NCI-H1105 (cell line): ENCODE measurements at places on chromosomes 7 and 10.

DNA sequence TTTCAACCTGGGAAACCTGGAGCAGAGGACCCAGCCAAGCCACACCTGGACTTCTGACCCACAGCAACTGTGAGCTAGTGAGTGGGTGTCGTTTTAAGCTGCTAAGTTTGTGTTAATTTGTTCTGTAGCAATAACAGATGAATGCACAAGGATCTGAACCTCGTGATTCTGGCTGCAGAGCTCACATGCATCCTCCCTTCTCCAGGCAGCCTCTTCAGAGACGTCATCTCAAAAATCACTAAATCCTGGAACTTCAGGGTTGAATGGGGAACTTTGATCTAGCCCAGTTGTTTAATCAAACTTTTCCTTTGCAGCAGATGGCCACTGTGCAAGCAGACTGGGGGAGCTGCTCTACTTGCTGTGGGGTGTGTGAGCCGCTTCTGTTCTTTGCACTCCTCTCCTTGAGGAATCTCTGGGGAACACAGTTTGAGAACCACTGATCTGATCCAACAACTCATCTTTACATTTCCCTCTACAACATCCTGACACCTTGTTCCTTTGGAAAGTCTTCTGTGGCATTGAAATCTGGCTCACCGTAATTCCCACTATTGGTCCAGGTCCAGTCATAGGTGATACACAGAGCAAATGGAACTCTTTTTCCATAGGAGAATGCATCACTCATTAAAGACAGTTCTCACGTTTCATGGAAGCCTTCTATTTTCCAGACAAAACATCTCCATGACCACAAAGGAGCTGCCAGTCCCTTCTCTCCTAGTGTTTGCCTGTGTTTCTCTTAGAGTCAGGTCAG lies 90.3 kb downstream of the CHN2 start:
- DNase-seq = no peak

DNA sequence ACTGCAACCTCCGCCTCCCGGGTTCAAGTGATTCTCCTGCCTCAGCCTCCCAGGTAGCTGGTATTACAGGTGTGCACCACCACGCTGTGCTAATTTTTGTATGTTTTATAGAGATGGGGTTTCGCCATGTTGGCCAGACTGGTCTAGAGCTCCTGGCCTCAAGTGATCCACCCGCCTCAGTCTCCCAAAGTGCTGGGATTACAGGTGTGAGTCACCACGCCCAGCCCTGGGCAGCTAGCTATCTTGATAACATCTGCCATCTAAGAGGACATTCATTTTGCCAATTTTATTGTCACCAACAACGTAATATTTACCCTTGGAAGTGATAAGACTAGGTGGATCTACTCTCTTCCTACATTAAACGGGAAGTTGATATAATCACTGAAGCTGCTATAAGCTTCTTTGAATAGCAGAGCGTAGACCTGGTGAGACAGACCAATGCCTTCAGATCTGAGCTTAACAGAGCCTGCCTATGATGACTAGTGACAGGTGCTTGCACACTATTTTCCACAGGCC lies 39.7 kb upstream of the SLC35B4 start:
- no peak for DNase-seq

DNA sequence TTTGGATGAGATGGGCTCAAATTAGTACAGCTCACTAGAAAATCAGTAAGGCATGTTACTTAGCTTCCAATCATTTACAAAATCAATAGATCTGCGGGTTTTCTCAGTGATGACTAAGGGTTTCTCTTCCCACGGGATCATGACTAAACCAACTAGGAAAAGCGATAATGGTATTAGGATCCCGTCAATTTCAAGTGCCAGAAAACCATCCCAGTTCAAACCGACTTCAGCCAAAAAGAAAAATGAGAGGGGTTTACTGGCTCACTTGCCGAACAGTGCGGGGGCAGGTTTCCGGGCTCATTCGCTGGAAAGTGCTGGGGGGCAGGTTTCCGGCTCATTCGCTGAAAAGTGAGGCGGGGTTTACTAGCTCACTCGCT lies 62.1 kb upstream of the LYZL2 start:
- no peak for DNase-seq

- DNase-seq = no peak
These were observed 879.0 kb upstream of the CELF2 start for GRCh38 chr10:10138685-10139084.

DNA sequence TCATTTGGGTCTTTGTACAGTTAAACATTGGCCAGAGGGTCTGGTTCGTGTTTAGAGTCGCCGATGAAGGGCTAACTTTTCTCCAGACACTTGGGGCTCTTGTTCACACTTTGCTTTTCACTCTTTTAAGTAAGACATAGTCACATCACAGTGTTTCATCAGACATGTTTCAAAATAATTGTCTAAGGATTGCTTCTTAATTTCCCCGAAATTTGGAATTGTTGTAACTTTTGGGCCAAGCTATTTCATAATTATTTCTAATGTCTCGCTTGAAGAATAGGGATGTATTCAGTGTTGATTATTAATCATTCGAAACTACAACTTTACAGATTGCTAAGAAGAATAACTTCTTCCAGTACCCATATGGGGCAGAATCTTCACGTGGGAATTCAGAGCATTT lies 92.8 kb downstream of the TCF7L2 start:
- DNase-seq = no peak

- no peak for DNase-seq
These were observed 155.8 kb downstream of the POM121L12 start for GRCh38 chr7:53191191-53191695.

- no peak for DNase-seq
These were observed 24.8 kb downstream of the SFXN4 start for GRCh38 chr10:119140603-119141245.
